ENCODE measurements at places on chromosomes 3 and 15.

DNA sequence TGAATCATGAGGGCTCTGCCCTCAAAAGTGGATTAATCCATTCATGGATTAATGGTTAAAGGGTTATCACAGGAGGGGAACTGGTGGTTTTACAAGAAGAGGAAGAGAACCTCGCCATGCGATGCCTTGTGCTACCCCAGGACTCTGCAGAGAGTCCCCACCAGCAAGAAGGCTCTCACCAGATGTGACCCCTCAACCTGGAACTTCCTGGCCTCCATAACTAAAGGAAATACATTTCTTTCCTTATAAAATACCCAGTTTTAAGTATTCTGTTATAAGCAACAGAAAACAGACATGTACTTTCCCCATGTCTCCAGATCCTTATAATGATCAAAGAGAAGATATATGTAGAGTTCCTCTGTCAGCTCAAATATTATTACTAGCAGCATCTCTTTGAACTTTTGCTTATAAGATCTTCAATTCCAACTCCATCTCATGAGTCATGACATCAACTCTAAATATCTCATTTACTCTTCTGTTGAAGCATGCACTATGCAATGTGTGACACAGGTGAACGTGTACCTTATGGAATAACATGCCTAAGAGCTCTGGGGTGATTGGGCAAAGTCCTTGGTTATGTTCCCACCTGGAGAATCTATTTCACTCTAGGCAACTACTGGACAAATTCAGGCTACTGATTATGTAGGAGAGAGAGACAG, 37.5 kb upstream of the ZBTB38 start:
- DNase-seq: no peak

GRCh38 chr3:48077815-48078214, 61.6 kb upstream of the MAP4 start:
- DNase-seq: no peak

- DNase-seq: no peak
These were observed 87.8 kb downstream of the COL6A6 start for GRCh38 chr3:130604806-130605205.

GRCh38 chr3:69324362-69325025, 61.4 kb downstream of the FRMD4B start:
- DNase-seq: no peak

DNA sequence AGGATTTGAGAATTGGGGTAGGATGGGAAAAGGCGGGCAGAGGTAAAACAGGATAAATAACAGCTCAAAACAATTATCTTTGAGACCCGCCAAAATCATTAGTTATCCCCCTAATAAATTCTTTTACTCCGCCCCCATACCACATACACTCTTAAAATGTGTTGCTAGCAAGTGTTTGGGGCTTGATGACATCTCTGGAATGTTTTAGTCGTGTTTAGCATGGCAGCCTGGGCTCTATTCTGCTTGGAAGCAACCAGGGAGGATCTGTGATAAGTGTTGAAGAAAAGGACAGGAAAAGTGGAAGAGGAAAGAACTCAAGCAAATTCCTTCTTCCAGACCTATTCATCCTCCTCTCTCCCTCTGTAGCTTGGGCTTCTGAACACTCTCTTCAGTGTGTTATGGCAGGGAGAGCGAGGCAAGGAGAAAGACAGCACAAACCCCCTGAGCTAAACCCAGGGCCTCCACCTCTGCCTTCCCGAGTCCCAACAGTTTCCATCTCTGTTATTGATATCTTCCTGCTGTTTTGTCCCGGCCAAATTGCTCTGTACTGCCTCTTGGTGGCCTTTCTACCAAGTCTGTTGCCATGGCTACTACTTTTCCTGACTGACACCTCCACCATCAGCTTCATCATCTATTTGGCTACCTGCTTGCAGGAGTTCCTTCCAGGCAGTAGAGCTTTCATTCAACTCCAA, 135.8 kb downstream of the RPL22L1 start:
- DNase-seq: no peak

GRCh38 chr15:100112636-100113305, 229.0 kb downstream of the ADAMTS17 start:
- no peak for DNase-seq

All from RWPE1 (cell line).